Stimulated activated CD4-positive, alpha-beta T cell treated with anti-CD3 and anti-CD28 coated beads, TNF-alpha, amount 100 ng/mL, for 1 hour (primary cell): ENCODE measurements at places on chromosomes 4 and X.

GRCh38 chr4:145660064-145660463, 19.9 kb upstream of the C4orf51 start:
- DNase-seq = no peak

DNA sequence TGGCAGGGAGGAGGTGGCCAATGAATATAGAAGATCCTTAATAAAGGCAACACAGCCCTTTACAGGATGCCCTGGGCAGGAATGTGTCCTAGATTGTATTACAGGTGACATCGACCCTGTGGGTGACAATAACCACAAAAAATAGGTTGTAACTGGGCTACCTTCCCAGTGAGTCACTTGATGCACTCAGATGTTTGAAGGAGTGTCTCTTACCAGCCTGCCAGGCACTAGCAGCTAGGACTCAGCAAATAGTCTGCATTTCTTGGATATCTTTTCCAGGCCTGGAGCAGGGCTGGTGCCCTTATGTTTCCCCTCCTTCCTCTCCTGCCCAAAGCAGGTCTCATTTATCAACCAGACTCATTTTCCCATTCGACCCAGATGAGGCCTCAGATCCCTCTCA, 50.9 kb upstream of the TMEM164 start:
- no peak for DNase-seq

GRCh38 chr4:88268913-88269312, 15.4 kb downstream of the PPM1K start:
- DNase-seq = no peak

DNA sequence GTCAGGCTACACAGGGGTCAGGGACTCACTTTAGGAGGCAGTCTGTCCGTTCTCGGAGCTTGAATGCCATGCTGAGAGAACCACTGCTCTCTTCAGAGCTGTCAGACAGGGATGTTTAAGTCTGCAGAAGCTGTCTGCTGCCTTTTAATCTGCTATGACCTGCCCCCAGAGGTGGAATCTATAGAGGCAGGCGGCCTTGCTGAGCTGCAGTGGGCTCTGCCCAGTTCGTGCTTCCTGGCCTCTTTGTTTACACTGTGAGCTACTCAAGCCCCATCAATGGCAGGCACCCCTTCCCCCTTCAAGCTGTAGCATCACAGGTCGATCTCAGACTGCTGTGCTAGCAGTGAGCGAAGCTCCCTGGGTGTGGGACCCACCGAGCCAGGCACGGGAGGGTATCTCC, 31.5 kb upstream of the UNC5C start:
- DNase-seq = no peak

- DNase-seq = no peak
These were observed 237.6 kb upstream of the NDST3 start for GRCh38 chr4:117796677-117797076.

- no peak for DNase-seq
These were observed 134.8 kb downstream of the AFAP1 start for GRCh38 chr4:7804756-7805385.

DNA sequence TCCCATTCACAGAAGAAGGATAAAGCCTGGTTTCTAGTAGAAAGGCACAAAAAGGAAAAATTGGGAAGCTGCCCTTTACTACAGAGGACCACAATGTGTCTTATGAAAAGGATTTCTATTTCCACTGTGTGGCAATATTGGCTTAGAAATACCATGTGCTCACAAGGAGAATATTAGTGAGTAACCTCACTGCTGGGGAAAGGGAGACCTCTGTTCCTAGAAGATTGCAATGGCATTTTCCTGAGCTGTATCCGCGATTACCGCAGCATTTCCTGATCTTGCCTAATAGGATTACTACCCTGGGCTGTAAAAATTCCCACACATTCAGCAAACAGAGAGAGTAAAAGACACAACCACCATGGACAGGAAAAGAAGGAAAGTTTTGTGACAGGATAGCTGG, 308.8 kb upstream of the TECRL start:
- no peak for DNase-seq

DNA sequence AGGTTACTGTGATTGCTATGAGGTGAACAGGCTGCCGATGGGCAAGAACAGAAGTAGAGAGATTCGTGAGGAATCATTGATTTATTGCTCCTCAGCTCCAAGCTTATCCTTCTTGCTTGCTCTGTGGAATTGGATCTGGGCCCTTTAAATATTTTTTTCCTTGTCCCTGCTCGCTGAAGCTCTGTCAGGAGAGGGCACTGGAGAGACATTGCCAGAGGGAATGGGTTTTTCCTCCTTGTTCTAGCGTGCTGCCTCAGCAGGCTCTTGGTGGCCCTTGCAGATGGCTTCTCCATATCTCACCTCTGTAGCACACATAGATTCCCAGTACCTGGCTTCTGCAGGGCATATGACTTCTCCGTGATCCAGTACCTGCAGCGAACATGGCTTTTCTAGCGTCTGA, 67.4 kb downstream of the CNGA2 start:
- DNase-seq = no peak

GRCh38 chrX:121558886-121559285, 511.5 kb downstream of the GLUD2 start:
- DNase-seq = no peak

DNA sequence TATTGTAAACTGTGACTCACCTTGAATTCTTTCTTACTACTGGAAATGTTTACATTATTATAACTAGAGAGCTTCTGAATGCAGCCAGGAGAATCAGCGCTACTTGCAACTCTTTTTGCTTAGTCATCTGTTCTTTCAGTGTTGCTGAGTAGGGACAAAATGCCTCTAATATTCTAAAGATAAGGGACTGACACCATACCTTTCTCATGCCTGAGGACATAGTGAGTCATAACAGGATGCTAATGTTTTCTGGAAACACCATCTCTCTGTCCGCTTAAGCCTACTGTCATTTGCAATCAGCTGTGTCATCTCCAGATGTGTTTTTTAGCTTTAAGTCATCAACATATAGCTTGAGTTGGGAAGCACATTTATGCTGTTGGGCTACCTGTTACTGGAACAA, 108.3 kb downstream of the QRFPR start:
- DNase-seq = no peak

DNA sequence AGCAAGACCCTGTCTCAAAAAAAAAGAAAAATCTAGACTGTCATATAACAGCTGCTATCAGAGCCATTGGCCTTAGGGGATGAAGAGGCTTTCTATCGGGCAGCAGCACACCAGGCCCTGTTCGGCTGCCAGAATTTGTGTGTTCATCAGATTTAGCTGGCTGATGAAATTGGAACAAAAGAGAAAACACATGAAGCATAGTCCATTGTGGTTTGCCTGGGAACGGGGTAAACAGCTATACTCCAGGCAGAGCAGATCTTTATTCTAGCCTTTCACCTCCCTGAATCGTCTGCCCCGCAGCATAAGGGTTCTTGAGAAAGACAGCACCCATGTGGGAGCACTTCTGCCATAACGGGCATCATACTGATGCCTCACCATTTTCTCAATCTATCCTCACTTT, 11.6 kb downstream of the TKTL1 start:
- no peak for DNase-seq

- no peak for DNase-seq
These were observed 337.9 kb downstream of the ARHGAP10 start for GRCh38 chr4:148069895-148070178.

- no peak for DNase-seq
These were observed 133.4 kb downstream of the RASL11B start for GRCh38 chr4:52995360-52996030.

- DNase-seq = no peak
These were observed 43.8 kb downstream of the PDS5A start for GRCh38 chr4:39933671-39934590.

GRCh38 chr4:80912350-80912749, 118.2 kb upstream of the BMP3 start:
- DNase-seq = no peak

GRCh38 chr4:41418444-41418843, 119.5 kb upstream of the LIMCH1 start:
- DNase-seq = no peak

DNA sequence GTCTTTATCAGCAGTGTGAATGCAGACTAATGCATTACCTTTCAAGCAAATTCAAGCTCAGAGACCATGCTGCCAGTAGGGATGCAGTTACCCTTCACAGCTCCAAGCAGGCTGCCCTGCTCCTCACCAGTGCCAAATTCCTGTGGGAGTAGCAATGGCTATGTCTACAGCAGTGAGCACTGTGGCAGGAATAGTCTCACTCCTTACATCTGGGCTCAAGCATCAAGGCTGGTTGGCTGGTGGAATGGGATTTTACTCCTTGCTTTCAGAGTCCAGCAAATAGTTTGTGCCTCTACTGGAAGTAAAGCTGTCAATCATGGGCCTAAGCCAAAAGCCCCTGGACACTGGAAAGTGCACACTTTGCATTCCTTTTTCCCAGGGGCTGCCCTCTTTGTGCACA, 1030.8 kb downstream of the SH3BGRL start:
- DNase-seq = no peak

GRCh38 chrX:129768586-129769466, 10.9 kb upstream of the SASH3 start:
- DNase-seq = no peak

DNA sequence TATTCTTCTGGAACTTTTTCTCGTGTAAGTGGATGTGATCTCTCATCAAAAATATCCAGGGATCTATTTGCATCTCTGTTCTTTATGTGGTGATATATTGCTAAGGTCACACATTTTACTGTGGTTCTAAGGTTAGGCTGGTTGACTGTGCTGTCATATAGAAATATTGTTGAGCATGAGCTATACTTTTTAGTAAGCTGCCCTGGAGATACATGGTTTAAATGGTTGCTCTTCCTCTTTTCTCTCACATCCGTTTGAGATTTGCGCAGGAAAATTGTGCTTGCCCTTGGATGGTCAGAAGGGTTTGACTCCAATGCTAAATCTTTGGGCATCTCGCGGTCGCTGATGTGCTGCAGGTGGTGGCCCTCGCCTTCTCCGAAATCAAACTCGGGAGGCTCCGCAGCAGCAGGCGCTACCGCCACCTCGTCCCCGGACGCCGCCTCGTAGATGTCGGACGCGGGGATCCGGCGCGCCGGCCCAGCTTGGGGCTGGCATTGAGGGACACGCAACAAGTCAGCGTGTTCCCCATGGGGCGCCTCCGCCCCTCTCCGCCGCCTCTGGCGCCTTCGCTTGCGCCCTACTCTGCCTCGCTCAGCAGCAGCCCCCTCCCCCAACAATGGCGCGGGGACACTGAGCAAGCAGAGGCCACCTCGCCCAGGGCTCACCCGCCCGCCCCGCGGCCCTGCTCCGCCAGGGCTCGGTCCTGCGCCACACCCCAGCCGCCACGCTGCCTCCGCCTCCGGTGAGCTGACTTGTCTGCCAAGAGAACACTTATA, 154.5 kb downstream of the MSN start:
- no peak for DNase-seq

- DNase-seq = no peak
These were observed 44.4 kb upstream of the PPARGC1A start for GRCh38 chr4:23934223-23934622.

DNA sequence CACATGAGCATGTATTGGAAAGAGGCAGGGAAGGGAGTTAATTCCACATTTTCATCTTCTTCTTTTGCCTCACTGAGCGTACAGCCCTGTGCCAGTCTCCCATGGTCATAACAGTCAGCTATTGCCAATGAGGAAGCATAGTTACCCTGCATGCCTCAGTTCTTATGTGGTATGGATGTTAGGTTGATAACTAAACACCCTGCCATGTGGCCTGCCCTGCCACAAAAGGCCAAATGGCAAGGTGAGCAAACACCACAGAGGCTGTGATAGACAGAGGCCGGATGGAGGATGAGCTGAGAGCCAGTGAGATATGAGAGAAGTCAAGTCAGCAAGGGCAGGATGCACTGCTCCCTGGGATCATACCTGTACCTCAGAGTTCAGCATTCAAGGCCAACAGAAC, 59.3 kb downstream of the BTC start:
- DNase-seq = no peak

GRCh38 chrX:13341491-13342101, 21.7 kb upstream of the ATXN3L start:
- no peak for DNase-seq

- DNase-seq = no peak
These were observed 284.7 kb downstream of the CAMK2D start for GRCh38 chr4:113476800-113477199.

DNA sequence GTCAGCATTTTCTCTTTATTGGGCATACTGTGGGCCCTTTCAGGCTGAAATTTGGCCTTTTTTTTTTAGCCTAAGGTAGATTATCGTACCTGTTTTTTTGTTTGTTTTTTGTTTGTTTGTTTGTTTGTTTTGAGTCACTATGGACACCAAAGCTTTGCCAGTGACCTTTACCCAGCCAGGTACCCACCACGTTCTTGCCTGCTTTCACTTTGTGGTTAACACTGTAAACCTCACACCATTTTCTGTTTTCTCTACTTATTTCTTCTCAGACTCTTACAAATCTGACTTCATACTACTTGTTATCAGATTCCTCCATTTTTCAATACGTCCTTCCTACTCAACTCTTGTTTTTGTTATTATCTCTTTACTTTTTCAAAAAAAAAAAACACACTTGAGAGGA, 81.5 kb downstream of the ZNF674 start:
- DNase-seq = no peak

DNA sequence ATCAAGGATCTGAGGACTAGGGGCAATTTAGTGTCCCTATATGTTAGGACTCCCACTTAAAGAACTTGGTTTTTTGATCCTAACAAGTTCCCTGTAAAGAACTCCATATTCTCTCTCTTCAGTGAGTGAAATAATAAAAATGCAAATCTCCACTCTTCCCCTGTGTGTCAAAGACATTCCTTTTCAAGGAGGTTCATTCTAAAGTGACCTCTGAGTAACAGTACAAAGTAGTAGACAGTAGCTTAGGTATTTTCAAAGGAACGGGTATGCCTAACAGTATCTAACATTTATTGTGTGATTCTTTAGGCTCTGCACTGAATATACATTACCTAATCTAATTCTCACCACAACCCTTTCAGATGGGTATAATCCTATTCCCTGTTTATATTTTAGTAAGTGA, 58.4 kb upstream of the SCOC start:
- DNase-seq = no peak

GRCh38 chr4:168849030-168849675, 160.9 kb downstream of the CBR4 start:
- DNase-seq = no peak

- DNase-seq = no peak
These were observed 576.0 kb upstream of the PABPC4L start for GRCh38 chr4:134777606-134778005.

GRCh38 chr4:110134269-110134869, 64.0 kb downstream of the ELOVL6 start:
- DNase-seq = no peak

DNA sequence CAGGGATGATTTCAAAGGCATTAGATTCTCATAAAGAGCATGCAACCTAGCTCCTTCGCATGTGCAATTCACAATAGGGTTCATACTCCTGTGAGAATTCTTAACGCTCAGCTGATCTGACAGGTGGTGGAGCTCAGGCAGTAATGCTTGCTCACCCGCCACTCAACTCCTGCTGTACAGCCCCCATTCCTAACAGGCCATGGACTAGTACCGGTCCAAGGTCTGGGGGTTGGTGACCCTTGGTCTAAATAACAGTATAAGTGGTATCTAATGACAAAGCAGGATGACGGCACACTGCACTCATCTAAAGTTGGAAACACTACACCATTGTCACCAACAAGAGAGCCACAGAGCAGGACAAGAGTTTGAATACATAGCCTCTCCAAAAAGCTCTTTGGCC, 28.5 kb downstream of the ADGRA3 start:
- no peak for DNase-seq
